A549 treated with DMSO at 1 μM for 4 hours (cell line): ENCODE measurements at places on chromosomes 3 and 15. TPM values are rescaled to one million over a fixed set of nuclear protein-coding genes. Genes with fewer than 3 reads are reported as not detected.

The CIB2 gene
- 24.8 to 32.3 TPM (median 28.4 TPM) in 5 replicates for total RNA-seq

The GRAMD2A gene
- 0.13 TPM in 1 of 5 replicates, not detected in the others for total RNA-seq

The MUC4 gene
- total RNA-seq: 0.05 to 0.06 TPM in 2 of 5 replicates, not detected in the others

The TRIM59 gene
- 8.9 to 13.9 TPM (median 12.4 TPM) in 5 replicates for total RNA-seq

The STARD5 gene
- total RNA-seq: 1.6 to 2.2 TPM (median 1.9 TPM) in 5 replicates

The CD276 gene
- total RNA-seq: 71.9 to 80.2 TPM (median 79.5 TPM) in 5 replicates

The CYP8B1 gene
- not detected in 5 replicates for total RNA-seq

The CD86 gene
- not detected in 5 replicates for total RNA-seq

The GRK7 gene
- total RNA-seq: 0.02 TPM in 1 of 5 replicates, not detected in the others

The SPATA12 gene
- 0.45 to 0.64 TPM (median 0.52 TPM) in 5 replicates for total RNA-seq

The ARGFX gene
- total RNA-seq: not detected in 5 replicates

The TXNRD3 gene
- total RNA-seq: 5.3 to 8.5 TPM (median 7.4 TPM) in 5 replicates

The TGM4 gene
- 0.05 to 0.09 TPM (median 0.07 TPM) in 3 of 5 replicates, not detected in the others for total RNA-seq

The SI gene
- not detected in 5 replicates for total RNA-seq

The CD80 gene
- not detected in 5 replicates for total RNA-seq

The MKRN3 gene
- 2.2 to 3.6 TPM (median 2.8 TPM) in 5 replicates for total RNA-seq

The PTPRG gene
- total RNA-seq: 2.3 to 3.5 TPM (median 3.2 TPM) in 5 replicates

The NANOGP8 gene
- total RNA-seq: not detected in 5 replicates

The GOLGA8J gene
- 0.10 TPM in 1 of 5 replicates, not detected in the others for total RNA-seq

The PRSS50 gene
- not detected in 5 replicates for total RNA-seq

The IGSF11 gene
- total RNA-seq: 4.7 to 5.5 TPM (median 5.0 TPM) in 5 replicates

The ITPR1 gene
- total RNA-seq: 4.7 to 9.2 TPM (median 6.3 TPM) in 5 replicates

The MITF gene
- total RNA-seq: 7.2 to 12.4 TPM (median 8.5 TPM) in 5 replicates

The NSMCE3 gene
- total RNA-seq: 14.8 to 17.3 TPM (median 15.3 TPM) in 5 replicates

The SLC2A2 gene
- total RNA-seq: not detected in 5 replicates

The ARPP21 gene
- total RNA-seq: 0.08 to 0.24 TPM (median 0.12 TPM) in 4 of 5 replicates, not detected in the other

The LEKR1 gene
- 0.39 to 1.1 TPM (median 1.0 TPM) in 5 replicates for total RNA-seq

The PARP15 gene
- not detected in 5 replicates for total RNA-seq

The THPO gene
- total RNA-seq: not detected in 5 replicates

The ERC2 gene
- total RNA-seq: 0.10 to 0.30 TPM (median 0.23 TPM) in 3 of 5 replicates, not detected in the others

The GPR62 gene
- 0.06 TPM in 1 of 5 replicates, not detected in the others for total RNA-seq

The DNAJC19 gene
- total RNA-seq: 21.3 to 29.6 TPM (median 23.4 TPM) in 5 replicates

The PSMD6 gene
- total RNA-seq: 76.8 to 85.2 TPM (median 78.5 TPM) in 5 replicates

The SENP8 gene
- total RNA-seq: 0.92 to 1.9 TPM (median 1.8 TPM) in 5 replicates

The CDHR4 gene
- total RNA-seq: 0.15 to 0.46 TPM (median 0.30 TPM) in 5 replicates

The SAXO2 gene
- 1.8 to 2.4 TPM (median 2.2 TPM) in 5 replicates for total RNA-seq

The SNX22 gene
- total RNA-seq: 0.62 to 1.5 TPM (median 1.1 TPM) in 5 replicates

The PP2D1 gene
- total RNA-seq: not detected in 5 replicates

The OR5K2 gene
- not detected in 5 replicates for total RNA-seq

The SHC4 gene
- 0.80 to 1.1 TPM (median 1.0 TPM) in 5 replicates for total RNA-seq

The NDN gene
- total RNA-seq: 0.05 to 0.10 TPM in 2 of 5 replicates, not detected in the others

The SLC24A5 gene
- total RNA-seq: not detected in 5 replicates
